ENCODE measurements at places on chromosomes 7 and 10. TPM values are rescaled to one million over a fixed set of nuclear protein-coding genes. Genes with fewer than 3 reads are reported as not detected.

The SAP25 gene
- not detected for total RNA-seq

The GIMAP2 gene
- 1.6 TPM for total RNA-seq

The NEBL gene
- 0.06 TPM for total RNA-seq

The CUEDC2 gene
- 43.2 TPM for total RNA-seq

The GET4 gene
- 24.6 TPM for total RNA-seq

The NPC1L1 gene
- not detected for total RNA-seq

The GRM3 gene
- total RNA-seq: not detected

The HABP2 gene
- total RNA-seq: not detected

The FAM204A gene
- 47.2 TPM for total RNA-seq

The HOXA10 gene
- total RNA-seq: under 0.01 TPM

The SLIT1 gene
- total RNA-seq: 0.31 TPM

The GHRHR gene
- total RNA-seq: not detected

The RARRES2 gene
- not detected for total RNA-seq

The KCNIP2 gene
- 1.1 TPM for total RNA-seq

The SLC18A3 gene
- not detected for total RNA-seq

The TFR2 gene
- 0.40 TPM for total RNA-seq

The CFAP46 gene
- total RNA-seq: 0.19 TPM

The INMT gene
- total RNA-seq: 3.5 TPM

The CPED1 gene
- total RNA-seq: 94.2 TPM

The FKBP6 gene
- not detected for total RNA-seq

The AKR1C8 gene
- total RNA-seq: not detected

The TLX1 gene
- total RNA-seq: not detected

The OR2A12 gene
- total RNA-seq: not detected

The FOXI2 gene
- total RNA-seq: not detected

The CPXM2 gene
- 99.2 TPM for total RNA-seq

The SHTN1 gene
- total RNA-seq: 1.2 TPM

The ARHGAP21 gene
- 153 TPM for total RNA-seq

The PAPOLB gene
- 0.19 TPM for total RNA-seq

The CRHR2 gene
- not detected for total RNA-seq

The AGAP3 gene
- 31.8 TPM for total RNA-seq

The PROSER2 gene
- total RNA-seq: 2.0 TPM

The ANKRD30A gene
- not detected for total RNA-seq

The IFIT1B gene
- 0.06 TPM for total RNA-seq

The ICA1 gene
- total RNA-seq: 2.2 TPM

Measured in aortic smooth muscle cell (primary cell).